ENCODE measurements at places on chromosomes 4 and X.

- DNase-seq, result no peak
These were observed 8.4 kb downstream of the TMEM271 start for GRCh38 chr4:567457-568350.

DNA sequence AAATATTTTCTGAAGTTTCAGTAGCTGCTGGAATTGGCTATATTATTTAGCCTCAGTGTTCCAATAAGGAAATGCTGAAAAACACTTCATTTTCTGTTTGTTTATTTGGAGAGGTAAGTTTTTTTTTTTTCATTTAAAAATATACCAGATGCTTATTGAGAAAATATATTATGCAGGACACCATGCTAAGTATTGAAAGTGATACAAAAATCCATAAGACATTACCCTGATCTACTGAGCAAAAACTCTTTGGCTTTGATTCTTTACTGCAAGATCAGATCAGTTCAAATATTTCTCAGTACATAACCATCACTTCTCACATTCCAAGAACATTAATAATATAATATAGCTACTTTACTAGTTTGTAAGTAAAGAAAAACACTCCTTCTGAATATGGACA lies 123.4 kb upstream of the PACRGL start:
- DNase-seq, result no peak

GRCh38 chr4:67546004-67546356 lies 677 bp upstream of the CENPC start:
- DNase-seq, result no peak

DNA sequence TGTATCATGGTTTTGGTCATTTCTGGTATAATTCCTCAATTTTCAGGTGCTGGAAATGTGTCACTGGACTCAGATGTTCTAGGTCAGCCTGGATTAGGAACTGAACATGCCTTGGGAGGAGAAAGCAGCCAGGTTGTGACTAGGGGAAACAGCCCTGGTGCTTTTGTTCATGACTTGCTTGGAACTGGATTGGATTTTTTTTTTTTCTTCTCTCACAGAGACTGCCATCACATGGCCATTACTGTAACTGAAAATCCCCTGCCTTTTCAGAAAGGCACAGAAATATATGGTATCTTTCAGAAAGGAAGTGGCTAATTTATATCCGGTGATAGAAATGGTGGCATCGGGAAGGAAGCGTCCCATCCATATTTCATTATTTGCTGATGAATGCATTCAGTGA lies 34.6 kb downstream of the SEPTIN11 start:
- no peak for DNase-seq

GRCh38 chr4:42733380-42733779 lies 76.5 kb upstream of the ATP8A1 start:
- DNase-seq, result no peak

DNA sequence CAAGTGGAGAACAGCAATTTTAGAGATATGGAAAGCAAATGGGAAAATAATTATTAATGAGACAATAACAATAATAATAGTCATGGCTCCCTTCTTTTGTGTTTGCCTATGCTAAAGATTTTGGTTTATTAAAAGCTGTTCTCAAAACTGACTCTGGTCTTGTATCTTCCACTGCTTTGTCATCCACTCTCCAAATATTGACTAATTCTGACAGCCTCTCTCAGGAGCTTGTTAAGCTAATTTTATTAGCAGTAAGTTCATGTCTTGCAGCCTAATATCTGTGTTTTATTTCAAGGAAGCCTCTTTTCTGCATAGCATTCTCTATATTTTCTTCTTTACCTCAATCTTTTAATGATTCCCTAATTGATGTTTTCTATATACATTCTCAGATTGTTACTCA lies 1419.8 kb downstream of the ARAP2 start:
- DNase-seq, result no peak

DNA sequence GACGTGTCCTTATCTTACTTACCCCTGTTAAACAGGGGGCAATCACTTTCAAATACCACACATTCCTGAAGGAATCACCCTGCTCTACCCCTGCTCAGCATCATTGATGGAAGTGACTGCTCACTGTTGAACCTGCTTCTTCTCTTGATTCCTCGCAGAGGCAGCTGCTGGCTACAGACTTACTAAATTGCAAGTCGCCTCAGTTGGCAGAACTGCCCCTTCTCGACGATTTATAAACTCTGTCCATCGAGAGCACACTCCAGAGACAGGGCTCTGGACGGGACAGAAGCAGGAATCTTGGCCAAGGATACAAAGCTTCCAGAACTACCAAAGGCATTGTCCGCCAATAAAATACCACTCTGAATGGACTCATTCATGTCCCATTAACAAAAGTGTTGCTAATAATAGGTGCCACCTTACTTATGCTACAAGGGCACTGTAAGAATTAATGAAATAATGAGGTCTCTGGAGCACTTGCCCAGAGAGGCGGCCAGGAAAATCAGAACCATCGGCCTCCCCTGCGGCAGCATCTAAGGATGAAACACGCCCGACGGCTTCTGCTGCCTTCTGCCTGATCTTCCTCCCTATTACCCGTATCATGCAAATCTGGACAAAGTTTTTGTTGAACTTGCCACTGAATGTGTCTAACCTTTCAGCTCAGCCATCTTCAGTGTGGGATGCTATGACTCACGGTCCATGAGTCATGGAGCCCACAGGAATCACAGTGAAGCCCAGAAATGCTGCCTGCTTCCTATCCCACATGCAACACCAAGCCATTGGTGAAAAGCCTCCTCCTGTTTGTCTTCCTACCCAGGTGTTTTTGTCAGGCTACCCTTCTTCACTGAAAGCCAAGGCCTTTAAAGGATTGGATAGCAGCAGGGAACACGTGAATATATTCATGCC lies 164.9 kb downstream of the MAML3 start:
- DNase-seq, result peak; percentile 74

- DNase-seq, result no peak
These were observed 35.0 kb downstream of the RFC1 start for GRCh38 chr4:39331191-39331590.

- DNase-seq, result no peak
These were observed 146.8 kb downstream of the PTTG2 start for GRCh38 chr4:38106886-38107514.

DNA sequence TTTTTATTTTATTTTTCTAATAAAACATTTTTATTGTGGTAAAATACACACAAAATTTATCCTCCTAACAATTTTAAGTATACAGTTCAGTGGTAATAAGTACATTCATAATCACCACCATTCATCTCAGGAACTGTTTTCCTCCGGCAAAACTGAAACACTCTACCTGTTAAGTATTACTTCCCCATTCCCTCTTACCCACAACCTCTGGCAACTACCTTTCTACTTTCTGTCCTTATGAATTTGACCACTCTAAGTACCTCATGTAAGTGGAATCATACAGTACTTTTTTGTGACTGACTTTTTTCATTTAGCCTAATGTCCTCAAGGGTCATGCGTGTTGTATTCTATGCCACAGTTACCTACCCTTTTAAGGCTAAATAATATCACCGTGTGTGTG lies 21.1 kb upstream of the HSFX4 start:
- DNase-seq, result no peak

GRCh38 chrX:38636949-38637819 lies 75.8 kb downstream of the TSPAN7 start:
- DNase-seq, result no peak

DNA sequence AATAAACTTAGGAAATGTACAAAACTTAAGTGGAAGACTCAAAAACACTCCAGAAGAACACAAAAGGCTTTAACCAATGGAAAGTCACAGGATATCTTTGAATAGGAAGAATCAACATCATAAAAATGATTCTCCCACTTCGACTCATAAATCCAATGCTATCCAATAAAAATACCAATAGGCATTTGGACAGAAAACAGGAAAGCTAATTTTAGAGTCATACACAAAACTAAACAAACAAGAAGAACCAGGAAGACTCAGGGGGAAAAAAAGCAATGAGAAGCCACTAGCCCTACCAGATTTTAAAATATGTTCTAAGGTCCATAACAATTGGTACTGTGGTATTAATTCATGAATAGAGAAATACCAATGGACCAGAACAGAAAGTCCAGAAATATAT lies 28.2 kb downstream of the SLC9A7 start:
- DNase-seq, result no peak

DNA sequence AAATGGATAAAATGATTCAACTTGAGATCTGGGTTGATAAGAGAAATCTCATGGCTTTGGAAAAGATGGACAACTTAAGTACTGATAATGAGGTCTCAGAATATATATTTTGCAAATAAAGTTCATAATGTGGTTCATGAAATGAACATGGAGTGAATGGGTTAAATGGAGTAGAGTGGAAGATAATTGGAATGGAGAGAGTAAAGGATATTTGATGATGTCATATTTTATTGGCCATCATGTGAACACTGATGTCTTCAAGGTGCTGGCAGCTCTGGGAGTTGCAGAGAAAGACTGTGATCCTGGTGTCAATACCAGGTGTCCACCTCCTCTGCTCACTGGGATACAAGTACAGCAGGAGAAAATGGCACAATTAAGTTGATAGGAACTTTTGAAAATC lies 133.9 kb upstream of the ZXDA start:
- DNase-seq, result no peak

DNA sequence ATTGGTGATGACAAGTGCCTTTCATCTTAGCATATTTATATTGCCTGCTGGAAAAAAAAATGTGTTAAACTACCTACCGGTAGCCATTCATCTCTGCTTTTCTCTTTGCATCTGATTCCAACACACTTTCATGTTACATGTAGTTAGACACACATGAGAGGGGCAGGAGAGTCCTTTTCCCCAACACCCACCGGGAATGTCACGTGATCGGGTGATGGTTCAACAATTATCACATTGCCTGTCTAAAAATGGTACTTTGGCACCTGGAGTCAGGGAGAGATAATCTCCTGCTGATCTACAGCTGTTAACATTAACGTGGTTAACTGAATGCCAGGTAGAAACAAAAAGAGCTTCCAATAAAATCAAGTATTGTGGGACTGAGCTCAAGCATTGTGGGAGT lies 19.6 kb upstream of the PBDC1 start:
- DNase-seq, result no peak

- DNase-seq, result no peak
These were observed 367.8 kb downstream of the GASK1B start for GRCh38 chr4:157804986-157805385.

DNA sequence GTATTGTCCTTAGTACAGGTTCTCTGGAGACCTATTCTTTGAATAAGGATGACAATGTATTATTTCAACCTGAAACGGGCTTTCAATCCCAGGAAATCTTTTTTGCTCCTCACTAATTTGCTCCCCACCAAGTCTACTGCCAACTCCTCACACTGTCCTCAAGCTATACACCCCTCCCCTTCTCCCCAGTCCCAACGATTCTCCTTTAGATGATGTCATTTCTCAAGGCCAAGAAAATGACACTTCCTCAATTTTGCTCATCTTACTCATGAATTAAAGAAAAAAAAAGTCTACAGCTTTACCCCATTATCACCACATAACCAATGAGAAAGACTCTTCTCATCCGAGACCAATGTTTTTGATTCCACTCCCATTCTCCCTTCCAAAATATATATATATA lies 20.6 kb downstream of the AP1S2 start:
- no peak for DNase-seq

- no peak for DNase-seq
These were observed 272.1 kb upstream of the AGTR2 start for GRCh38 chrX:115898382-115899001.

- DNase-seq, result peak; percentile 39
These were observed 43.3 kb upstream of the PDGFC start for GRCh38 chr4:157014621-157015591.

DNA sequence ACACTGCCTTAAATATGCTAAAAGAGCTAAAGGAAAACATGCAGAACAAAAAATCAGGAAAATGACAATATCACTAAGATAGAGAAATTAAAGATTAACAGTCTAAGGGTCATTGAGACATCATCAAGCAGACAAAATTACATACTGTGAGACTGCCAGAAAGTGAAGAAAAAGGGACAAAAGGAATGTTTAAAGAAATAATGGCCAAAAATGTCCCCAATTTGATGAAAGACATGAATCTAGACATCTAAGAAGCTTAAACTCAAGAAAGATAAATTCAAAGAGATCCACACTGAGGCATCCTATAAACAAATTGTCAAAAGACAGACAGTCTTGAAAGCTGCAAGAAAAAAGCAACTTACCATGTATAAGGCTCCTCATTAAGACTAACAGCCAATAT lies 63.7 kb downstream of the OPHN1 start:
- no peak for DNase-seq

DNA sequence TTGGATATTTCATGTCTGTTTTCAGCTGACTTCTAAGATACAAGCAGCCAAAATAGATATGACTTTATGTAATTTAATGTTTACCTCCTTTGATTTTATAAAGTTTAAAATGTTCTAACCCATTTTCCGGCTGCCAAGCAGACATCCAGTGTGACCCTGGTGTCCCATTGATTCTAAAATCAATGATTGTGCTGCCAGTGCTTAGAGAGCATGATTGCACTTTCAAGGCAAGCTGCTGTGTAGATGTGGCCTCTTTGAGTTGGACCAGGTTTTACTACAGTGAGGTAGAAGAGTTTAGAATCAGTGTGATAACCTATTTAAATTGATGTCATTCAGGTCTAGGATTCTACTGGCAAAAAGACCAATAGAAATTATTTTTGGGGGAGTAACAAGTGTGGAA lies 730.9 kb downstream of the STPG2 start:
- DNase-seq, result no peak

DNA sequence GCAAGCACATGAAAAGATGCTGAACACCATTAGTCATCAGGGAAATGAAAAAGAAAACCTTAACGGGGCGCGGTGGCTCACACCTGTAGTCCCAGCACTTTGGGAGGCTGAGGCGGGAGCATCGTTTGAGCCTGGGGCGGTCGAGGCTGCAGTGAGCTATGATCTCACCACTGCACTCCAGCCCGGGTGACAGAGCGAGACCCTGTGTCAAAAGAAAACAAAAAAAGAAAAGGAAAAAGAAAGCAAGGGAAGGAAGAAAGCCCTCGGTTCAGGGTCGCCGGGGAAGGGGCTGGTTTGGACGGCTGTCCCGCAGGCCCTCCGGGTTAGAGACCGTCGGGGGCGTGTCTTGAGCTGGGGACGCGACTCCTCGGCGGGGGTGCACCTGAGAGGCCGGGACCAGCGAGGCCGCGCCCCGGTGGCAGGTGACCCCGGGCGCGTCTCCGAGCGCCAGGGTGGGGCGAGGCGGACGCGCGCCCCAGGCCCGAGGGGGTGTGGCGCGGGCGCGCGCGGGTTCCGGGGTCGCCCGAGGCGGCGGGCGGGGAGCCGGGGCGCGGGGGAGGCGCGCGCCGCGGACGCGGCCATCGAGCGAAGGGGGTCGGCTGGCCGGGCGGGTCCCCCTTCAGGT lies 478 bp upstream of the PLXNA3 start:
- DNase-seq, result no peak

All from amniotic stem cell (primary cell).